ENCODE measurements at places on chromosomes 11 and 22.

- DNase-seq, result no peak
Measured at GRCh38 chr11:77055101-77055561, 11.6 kb upstream of the CAPN5 start.

- peak; percentile 97 for DNase-seq
Measured at GRCh38 chr11:121595717-121596161, 143.0 kb upstream of the SORL1-AS1 start.

GRCh38 chr11:65428578-65429067, 6.0 kb downstream of the NEAT1 start:
- no peak for DNase-seq

DNA sequence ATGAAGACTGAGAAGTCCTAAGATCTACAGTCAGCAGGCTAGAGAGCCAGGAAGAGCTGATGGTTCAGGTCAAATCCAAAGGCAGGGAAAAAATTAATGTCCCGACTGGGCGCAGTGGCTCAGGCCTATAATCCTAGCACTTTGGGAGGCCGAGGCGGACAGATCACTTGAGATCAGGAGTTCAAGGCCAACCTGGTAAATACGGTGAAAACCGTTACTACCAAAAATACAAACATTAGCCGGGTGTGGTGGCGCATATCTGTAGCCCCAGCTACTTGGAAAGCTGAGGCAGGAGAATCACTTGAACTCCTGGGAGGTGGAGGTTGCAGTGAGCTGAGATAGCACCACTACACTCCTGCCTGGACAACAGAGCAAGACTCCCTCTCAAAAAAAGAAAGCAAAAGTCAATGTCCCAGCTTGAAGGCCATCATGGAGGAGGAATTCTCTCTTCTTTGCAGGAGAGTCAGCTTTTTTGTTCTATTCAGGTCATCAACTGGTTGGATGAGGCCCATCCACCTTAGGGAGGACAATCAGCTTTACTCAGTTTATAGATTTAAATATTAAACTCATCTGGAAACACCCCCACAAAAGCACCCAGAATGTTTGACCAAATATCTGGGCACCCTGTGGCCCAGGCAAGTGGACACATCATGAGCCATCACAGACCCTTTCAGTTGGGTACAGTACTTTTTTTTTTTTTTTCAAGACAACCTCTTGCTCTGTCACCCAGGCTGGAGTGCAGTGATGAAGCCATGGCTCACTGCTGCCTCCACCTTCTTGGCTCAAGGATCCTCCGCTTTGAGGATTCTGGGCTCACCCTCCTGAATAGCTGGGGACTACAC, 4.3 kb upstream of the ZC3H7B start:
- no peak for DNase-seq

DNA sequence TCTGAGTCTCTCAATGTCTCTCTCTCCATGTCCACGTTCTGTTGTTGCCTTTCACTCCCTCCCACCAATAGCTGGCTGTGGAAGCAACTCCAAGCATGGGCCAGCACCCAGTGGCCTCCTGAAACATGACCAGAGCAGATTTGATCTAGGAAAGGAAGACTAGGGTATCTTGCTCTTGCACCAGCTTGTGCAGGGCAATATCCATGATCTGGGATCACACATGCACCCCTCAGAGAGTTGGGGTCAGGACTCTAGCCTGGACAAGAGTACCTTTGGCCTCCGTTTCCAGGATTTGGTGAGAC, 34.5 kb upstream of the RIC3 start:
- DNase-seq, result no peak

DNA sequence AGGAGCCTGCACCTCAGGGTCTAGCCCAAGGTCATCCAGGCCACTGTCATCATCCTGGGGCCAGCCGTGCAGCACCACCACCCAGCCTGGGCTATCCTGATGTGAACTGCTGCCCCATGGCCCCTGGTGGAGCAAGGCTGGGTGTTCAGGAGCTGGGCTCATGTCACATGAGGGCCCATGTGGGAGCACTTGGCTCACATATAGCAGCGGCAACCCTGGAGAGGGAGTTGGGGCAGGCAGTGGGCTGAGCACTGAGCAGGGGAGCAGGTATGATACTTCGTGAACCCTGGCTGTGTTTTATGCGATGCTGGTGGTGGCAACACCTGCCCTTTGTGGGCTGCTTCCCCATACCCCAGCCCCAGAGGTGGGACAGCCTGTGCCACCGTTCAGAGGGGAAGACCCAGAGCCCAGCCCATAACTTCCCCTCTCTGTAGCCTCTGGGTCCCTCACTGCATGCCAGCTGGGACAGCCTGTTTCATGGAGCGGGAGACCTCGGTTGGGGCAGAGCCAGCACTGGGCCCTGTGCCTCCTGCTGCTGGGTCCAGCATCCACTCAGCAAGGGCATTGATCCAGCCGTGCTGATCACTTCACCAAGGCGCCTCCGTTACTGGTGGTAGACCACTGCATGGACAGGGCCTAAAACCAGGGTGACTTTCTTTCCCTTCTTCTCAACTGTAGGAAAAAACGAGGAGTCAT, 62.5 kb upstream of the SUSD2 start:
- DNase-seq, result no peak

- no peak for DNase-seq
Measured at GRCh38 chr11:2393941-2394817, 6.4 kb upstream of the TSSC4 start.

DNA sequence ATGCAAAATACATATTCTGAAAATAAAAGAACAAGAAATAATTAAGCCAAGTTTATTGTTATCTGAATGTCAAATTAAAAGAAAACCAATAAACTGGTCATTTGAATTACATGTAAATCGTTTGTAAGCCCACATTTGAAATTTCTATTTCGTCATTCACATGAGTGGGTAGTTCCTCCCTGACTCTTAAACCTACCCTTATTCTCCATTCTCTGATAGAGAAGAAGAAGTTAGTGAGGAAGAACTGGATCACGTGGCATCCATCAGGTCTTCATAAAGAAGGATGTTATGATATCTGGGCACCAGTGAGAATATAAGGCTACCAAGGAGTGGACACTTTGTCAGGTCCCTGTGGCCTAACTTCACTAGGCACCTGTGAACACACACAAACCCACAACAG, 328.1 kb downstream of the OPCML start:
- DNase-seq, result no peak

DNA sequence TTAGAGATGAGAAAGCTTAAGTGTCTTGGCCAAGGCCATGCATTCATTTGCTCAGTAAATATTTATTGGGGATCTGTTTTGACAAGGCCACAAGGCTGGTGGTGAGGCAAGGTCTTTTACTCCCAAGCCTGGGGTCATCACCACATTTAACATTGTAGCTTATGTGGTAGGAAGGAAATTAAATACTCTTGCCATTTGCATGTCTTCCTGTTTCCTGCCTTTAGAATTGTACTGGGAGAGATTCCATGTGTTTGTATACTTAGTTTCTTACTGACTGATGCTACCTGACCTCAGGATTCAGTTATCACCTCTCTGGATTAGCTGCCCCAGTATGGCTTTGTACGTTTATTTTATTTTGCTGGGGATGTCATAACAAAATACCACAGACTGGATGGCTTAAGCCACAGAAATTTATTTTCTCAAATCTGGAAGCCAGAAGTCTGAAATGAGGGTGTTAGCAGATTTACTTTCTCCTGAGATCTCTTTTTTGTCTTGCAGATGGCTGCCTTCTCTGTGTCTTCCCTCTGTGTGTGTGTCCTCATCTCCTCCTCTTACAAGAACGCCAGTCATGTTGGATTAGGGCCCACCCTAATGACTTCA, 44.8 kb downstream of the SPECC1L start:
- peak; percentile 16 for DNase-seq

- no peak for DNase-seq
Measured at GRCh38 chr11:72491001-72491400, 56.7 kb upstream of the CLPB start.

- DNase-seq, result no peak
Measured at GRCh38 chr11:19101796-19102520, 15.0 kb upstream of the ZDHHC13 start.

DNA sequence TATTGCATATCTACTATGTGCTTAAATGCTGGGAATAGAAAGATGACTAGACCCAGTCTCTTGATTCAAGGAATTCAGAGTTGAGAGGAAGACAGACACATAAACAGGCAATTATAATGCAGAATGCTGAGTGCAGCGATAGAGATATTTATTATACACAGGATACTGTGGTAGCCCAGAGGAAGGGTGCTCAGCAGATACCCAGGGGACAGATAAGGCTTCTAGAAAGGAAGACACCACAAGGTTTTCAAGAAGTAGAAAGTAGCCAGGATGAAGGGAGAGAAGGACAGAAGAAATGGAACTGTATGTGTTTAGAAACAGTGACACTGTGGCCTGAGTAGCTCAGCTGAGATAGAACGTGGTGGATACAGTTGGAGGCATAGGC, 79.4 kb upstream of the NNMT start:
- DNase-seq, result no peak

DNA sequence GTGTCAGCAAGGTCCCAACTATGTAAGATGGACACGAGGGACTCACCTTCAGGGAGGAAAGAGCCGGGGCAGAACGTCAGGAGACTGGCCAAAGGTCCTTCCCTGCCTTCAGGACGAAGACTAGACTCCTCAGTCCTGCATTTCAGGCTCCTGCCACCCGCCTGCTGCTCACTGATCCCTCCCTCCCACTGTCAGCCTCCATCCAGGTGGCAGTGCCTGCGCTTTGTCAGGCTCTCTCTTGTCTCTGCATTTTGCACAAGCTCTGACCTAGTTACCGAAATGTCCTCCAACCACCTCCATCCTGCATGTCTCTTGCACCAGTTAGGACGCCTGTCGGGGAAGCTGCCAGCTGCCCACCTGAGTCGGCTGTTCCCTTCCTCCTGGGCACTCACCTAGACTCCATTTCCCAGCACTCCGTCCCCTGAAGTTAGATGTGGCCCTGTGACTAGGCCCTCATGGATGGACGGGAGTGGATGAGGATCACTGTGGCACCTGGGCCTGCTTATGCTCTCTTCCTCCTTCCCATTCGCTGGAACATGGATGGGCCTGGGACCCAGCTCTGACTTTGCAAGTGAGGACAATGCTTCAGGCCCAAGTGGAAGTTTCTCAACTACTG, 8.0 kb downstream of the B3GNT6 start:
- no peak for DNase-seq

DNA sequence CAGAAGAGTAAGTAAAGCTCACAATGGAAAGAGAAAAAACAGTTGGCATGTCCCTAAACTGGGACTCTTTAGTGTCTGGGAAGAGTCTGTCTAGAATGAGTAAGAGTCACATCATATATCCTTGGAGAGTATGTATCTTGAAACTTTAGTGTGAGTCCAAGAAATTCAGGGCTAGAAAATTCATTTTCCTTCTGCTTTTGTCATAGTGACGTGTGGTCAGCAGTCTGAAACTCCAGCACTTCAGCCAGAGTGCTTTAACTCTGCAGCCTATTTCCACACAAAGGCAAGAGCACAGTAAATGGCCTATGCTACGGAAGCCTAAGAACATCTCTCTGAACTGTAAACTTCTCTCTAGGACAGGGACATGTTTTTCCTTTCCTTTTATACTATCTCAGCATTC, 174.1 kb downstream of the FAM181B start:
- no peak for DNase-seq

DNA sequence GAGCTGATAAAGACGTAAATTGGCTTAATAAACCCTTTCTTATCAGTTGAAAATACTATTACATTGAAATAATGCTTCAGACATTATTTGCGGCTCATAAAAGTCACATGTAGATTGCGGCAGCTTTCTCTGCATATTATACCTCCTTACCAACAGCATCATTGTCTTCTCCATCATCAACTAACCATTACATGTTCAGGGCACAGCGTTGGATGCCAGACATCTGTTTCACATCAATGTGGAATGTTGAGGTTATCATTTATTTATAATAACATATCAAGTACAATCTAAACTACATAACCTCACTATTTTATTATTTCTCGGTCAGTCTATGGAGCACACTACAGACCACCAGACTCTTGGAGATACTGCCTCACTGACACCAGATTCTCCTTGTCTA, 573.8 kb upstream of the FAT3 start:
- no peak for DNase-seq

DNA sequence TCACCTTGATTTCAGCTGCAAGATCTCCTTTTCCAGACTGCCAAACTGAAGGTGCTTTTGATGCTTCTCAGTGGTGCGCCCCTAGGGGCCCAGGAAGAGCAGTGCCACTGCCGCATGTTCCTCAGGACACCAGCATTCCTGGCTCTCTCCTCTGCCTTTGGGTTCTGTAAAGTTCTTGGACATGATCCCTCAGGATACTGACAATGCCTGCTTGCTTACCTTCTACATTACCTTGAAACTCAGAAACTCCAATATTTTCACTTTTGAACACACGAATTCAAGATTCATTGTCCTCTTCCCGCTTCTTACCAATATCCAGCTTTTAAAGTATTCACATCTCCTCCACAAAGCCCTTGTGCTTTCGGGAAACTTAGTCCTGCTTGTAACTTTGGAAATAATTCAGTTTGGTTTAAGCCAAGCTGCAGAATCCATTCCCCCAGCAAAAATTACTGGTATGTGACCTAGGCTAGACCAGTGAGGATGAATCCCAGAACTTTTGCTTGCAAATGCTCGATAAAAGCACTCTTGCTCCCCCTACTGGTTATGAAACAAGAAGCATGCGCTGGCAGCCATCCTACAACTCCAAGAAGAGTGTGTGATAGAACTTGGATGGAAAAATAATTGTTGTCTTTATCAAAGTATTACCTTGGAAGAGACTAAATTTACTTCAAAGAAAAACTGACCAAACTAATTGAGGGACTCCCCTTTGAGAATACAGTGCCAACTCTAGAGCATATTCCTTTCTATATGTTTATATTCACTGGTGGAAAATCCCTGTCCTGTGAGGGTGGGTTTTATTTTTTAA, 16.5 kb upstream of the OR5B21 start:
- DNase-seq, result peak; percentile 74

GRCh38 chr11:66112601-66113499, 42.8 kb downstream of the PACS1 start:
- peak; percentile 57 for DNase-seq

GRCh38 chr22:35957589-35957988, 71.0 kb downstream of the RBFOX2 start:
- no peak for DNase-seq

DNA sequence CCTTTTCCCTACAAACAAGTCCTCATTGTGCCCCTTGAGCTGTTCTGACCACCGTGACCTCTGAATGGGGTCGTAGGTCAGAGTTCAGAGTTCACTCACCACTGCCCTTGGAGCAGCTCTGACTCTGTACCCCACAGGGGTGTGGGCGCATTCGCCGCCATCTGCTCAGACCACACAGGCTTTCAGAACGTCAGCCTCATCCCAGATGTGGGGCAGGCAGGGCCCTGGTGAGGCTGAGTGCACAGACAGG, 14.8 kb upstream of the MUC5B start:
- DNase-seq, result no peak

DNA sequence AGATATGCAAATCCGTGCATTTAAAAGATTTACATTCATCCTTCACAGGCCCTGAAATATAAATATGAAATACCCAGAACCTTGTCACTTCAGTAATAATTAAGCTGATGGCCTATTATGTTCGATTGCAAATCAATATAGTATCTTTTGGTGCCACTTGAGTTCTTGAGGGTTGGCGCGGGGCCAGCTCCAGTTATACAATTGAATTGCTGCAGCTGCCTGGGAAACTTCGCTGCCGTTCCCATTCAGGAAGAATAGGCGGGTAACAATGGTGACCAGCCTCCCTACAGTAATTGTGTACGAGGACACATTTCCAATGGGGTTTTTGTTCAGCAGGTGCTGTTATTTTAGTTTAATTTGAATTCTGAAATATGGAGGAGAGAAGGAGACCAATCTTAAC, 451.2 kb downstream of the INSC start:
- no peak for DNase-seq
